ENCODE measurements at places on chromosomes 3 and 15. TPM values are rescaled to one million over a fixed set of nuclear protein-coding genes. Genes with fewer than 3 reads are reported as not detected.

DNA sequence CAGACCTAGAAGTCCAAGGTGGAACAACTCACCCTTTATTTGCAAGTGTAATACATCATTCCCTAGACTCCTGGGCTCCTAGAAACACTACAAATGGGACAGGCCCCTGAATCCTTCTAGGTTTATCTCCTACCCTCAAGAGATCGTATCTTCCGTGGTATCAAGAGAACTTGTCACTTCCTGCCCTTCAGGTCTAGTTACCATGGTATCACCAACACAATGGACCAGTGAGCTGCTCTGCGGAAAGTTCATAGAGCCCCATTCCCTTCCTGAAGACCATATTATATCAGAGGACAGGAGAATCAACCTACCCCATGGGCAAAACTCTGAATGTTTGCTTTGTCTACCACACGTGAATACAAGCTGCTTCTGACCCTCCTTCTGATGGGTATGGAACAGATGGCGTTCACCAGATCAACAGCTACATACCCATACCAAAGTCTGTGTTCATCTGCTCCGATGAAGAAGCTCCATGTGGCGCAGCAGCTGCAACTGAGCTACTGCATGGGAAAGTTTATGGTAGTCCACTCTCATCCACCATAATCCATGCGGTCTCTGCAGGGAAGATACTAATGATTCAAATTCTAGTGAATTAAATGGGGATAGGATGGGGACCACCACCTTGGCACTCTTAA is 84.6 kb upstream of the KLF13 start:
- peak; percentile 1 for DNase-seq

GRCh38 chr3:13296662-13297061 is 123.5 kb downstream of the NUP210 start:
- no peak for DNase-seq

DNA sequence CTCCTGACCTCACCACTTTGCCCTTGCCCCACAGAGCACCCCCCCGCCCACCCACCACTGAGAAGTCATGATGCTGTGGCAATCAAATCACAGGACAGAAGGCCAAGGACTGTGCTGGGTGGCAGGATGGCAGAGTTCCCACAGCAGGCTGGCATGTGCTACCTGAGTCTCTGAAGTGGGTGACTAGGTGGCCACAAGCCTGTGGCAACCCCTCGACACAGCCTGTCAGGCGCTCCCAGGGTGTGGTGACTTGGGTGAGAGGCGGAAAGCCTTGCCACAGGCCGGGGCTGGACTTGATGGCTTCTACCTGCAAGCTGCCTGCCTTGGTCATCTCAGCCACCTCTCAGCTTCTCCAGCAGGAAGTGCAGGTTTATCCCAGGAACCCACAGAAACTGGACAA is 15.6 kb upstream of the DUSP7 start:
- DNase-seq, result no peak

DNA sequence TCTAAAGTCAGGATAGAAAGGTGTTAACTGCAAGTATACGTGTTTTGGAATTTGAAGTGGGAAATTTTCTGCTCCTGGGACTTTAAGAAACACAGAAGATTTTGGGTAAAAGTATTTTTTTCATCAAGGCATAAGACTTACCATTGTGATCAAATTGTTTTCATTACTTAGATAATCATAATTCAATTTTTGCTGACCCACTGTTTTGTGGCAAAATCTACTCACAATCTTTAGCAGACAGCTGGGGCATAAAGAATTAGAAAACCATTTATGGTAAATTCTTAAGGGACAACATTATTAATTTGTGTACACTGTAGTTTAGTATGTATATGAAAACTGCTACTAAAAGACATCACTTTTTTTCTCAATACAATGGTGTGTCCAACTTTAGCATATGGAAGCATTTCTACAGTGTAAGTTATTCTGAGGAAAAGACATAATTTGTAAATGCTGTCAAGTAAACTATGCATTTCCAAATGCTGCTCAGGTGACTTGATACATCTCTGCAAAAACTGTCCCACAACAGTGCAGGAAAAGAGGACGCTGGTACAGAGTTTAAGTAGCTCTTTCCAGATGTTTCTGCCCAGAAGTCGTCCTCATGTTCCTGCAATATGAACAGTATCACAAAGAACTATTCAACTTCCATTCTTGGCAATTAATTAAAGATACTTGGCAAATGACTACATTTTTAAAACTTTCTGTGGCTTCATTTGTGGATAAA is 52.3 kb downstream of the THSD4 start:
- DNase-seq, result no peak

DNA sequence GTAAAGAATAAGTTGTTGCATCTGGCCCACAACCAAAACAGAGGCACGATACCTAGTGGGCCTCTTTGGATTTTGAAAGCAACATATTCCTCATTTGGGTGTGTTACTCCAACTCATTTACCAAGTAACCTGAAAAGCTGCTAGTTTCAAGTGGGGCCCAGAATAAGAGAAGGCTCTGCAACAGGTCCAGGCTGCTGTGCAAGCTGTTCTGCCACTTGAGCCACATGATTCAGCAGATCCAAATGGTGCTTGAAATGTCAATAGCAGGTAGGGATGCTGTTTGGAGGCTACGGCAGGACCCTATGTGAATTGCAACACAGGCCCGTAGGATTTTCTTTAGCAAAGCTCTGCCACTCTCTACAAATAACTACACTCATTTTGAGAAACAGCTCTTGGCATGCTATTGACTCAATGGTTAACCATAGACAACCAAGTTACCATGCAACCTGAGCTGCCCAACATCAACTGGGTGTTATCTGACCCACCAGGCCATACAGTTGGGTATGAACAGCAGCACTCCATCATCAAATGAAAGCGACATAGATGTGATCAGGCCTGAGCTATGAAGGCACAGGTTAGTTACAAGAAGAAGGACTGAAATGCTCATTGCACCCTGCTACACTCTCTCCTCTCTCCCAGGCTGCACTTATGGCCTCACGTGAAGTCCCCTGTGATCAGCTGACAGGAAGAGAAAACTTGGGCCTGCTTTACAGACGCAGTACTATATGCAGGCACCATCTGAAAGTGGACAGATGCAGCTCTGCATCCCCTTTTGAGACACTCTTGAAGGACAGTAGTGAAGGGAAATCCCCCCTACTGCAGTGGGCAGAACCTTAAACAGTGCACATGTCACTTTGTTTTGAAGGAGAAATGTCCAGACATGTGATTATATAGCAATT is 9.5 kb upstream of the MCF2L2 start:
- DNase-seq, result no peak

DNA sequence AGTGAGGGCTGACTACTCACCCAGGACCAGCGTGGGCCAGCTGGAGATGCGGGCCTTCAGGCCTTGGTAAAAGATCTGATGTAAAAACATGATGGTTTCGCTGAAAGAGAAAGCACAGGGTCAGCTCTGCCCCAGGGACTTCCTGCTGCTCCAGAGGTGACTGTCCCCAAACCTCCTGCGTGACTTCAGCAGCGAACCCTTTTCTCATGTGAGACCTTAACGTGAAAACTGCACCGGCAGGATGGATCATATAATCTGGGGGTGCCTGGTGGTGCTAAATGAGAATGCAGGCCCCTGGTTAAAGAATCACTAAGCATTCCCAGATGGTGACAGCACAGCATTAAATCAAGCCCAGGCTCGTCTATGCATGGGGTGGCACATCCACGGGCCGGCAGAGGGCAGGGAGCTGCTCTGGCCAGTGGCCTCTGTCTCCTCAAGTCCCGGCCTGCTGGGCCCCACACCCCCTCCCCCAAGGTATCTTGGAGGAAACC is 55.4 kb downstream of the RASGRF1 start:
- DNase-seq, result no peak

GRCh38 chr3:150180334-150180733 is 209.6 kb upstream of the PFN2 start:
- DNase-seq, result no peak

- DNase-seq, result no peak
Measured at GRCh38 chr3:10974131-10974530, 18.4 kb upstream of the SLC6A1 start.

GRCh38 chr15:27061739-27062138 is 90.8 kb downstream of the GABRG3 start:
- no peak for DNase-seq

GRCh38 chr3:195900436-195901355 is 7.7 kb downstream of the TNK2 start:
- DNase-seq, result no peak

- no peak for DNase-seq
Measured at GRCh38 chr15:63915209-63915872, 81.6 kb upstream of the HERC1 start.

DNA sequence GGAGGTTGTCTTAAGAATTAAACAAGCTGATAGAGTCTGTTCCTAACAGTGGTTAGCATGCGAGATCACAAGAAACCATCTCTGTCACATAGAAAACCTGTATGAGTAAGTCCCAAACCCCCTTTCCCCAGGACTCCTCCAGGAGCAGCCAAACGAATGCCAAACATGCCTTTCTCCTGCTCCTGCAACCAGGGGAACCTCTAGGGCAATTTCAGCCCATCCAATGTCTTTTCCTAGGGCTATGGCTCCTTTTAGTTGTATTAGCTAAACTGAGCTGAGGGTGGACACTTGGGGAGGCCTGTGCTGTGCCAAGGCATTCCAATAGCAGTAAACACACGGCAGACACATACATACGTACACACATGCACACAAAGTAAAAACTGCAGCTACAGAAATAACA is 36.5 kb upstream of the TIMP4 start:
- no peak for DNase-seq

DNA sequence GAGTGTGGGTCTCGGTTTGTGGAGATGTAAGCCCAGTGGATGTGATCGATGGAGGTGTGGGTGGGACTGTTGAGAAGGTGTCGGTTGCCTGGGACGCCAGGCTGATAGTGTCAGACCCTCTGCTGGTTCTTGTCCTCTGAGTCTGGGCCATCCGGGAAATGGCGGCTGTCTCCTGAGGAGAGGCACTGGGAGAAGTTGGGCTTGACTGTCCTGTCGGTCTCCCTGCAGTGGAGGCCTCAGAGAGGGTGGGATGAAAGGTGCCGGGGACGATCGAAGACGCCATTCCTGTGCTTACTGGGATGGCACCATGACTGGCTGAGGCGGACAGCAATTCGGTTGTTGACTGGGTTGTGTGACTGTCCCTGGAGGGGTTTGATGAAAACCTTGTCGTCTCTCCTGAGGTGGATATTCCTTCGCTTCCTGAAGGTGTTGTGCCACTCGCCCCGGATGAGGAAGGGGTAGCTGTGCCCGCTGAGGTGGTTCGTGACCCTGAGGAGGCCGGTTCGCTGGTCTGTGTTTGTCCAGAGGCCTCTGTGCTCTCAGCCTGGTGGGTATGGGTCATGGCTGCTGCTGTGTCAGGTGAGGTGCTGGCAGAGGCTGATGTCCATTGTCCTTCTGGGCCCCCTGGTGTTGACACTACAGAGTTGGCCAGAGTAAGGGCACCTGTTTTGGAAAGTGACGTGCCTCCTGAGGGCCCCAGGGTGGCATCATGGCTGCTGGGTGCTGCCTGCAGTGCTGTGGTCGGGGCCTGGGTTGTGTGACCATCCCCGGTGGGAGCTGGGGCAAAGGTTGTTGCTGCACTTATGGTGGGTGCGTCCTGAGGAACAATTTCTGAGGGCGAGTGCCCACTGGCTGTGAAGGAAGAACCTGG is 22.8 kb downstream of the MUC4 start:
- no peak for DNase-seq

The RGMA gene
- 33.6 TPM for polyA plus RNA-seq

The ITGA11 gene
- 2.2 TPM for polyA plus RNA-seq

The DUOXA2 gene
- not detected for polyA plus RNA-seq

The TERC gene
- polyA plus RNA-seq, result not detected

The P2RY1 gene
- polyA plus RNA-seq, result 4.1 TPM

The RNF7 gene
- polyA plus RNA-seq, result 90.9 TPM

The ADGRG7 gene
- not detected for polyA plus RNA-seq

The SLC22A14 gene
- not detected for polyA plus RNA-seq

The GNAT1 gene
- polyA plus RNA-seq, result not detected

The KBTBD12 gene
- polyA plus RNA-seq, result 0.12 TPM

The ANKUB1 gene
- polyA plus RNA-seq, result not detected

The PLSCR4 gene
- polyA plus RNA-seq, result 68.6 TPM

The PAQR5 gene
- 2.4 TPM for polyA plus RNA-seq
